ENCODE measurements at places on chromosomes 6 and 20.

DNA sequence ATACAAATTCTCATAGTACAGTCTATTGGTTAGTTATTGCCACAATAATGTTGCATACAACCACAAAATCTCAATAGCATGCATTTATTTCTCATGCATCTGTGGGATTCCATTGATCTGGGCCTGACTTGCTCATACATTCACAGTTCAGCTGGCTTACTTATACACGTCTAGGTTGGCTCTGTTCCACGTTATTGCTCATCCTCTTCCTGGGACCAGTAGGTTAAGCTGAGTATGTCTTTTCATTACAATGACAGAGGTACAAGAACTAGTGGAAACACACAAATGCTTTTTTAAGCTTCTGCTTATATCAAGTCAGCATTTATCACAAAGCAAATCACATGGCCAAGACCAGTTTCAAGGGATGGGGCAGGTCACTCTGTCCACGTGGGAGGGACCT is 485.3 kb upstream of the BTBD3 start:
- DNase-seq = no peak

- DNase-seq = no peak
These were observed 4.4 kb downstream of the PI16 start for GRCh38 chr6:36958775-36959554.

DNA sequence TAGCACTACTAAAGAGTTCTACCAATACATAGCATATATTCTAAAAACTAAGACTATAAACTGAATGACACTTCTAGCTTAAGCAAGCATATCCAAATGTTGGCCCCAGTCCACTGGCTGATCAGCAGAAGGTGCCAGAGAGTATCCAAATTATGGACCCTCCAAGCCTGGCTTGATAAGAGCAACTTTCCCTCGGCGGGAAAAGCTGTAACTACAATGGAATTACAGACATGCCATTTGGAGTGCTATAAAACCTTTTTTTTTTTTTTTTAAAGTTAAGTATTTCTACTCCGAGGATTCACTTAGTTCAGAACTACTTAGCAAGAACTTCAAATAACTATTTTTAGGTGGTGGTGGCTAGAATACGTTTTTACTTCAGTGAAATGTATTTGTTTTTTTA is 94.6 kb downstream of the EPB41L2 start:
- no peak for DNase-seq

- no peak for DNase-seq
These were observed 527.8 kb downstream of the RFPL4B start for GRCh38 chr6:112874881-112875280.

GRCh38 chr20:47355489-47356219 is 845 bp downstream of the ZMYND8 start:
- no peak for DNase-seq

DNA sequence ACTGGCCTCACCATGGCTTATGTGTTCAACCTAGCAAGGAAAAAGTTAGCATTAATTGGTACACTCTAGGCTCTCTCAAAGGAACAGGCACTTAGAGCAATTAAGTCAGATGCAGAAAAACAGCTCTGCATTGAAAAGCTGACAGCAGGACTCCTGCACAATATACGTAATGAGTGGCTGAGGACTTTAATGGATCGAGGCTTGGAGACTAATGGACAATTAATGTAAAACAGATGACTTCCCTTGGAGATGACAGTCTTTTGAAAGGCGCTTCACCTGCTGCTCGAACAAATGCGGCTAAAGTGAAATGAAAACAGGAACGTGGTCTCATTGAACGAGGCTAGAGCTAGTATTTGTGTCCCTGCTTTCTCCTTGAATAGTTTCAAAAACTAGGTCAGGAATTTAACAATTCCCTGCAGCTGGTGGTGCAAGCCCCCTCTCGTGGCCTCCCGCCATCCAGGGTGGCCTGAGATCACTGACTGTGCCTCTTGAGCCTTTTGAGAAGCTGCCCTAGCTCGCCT is 137.1 kb downstream of the ELOVL4 start:
- DNase-seq = no peak

DNA sequence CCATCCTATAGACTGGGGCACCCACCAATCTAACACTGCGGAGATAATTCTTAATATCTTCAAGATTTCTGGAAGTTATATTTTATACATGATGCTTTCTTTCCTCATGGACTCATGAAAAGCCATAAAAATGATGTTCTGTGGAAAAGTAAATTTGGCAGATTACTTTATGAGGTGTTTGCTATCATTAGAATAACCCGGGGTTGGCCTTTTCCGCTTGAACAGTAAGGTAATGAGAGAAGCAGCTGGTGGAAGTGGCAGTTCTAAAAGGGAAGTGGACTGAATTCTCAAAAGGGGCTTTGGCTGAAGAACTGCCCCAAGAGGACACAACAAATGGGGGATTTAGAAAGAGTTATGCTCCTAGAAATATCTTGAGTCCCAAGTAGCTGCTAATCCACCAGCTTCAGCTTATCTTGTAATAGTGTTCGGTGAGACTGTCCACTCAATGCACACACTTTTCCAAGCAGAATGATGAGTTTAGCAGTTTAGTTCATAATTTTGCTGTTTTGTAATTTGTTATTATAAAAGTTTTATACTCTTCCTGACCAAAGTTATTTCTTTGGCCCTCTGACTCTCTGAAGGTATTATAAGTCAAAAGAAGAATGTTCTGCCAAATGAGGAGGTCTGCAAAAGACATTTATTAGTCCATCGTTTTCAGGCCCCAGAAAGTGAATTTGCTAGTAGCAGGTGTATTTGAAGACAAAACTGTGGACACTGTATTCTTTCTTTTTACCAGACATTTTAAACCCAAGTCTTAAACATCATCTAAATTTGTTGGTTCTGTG is 2.9 kb downstream of the ISM1 start:
- DNase-seq = no peak

DNA sequence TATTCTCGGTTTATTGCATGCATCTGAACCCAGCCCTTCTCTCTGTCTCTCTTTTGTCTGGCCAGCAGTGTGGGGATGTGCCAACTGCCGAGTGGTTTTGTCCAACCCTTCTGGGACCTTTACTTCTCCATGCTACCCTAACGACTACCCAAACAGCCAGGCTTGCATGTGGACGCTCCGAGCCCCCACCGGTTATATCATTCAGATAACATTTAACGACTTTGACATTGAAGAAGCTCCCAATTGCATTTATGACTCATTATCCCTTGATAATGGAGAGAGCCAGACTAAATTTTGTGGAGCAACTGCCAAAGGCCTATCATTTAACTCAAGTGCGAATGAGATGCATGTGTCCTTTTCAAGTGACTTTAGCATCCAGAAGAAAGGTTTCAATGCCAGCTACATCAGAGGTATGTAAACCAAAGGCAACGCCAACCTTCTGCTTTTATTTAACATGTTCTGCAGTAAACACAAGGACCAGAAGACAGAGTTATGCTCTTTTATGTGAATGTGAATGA is 65.8 kb downstream of the ADGRG6 start:
- DNase-seq = no peak

DNA sequence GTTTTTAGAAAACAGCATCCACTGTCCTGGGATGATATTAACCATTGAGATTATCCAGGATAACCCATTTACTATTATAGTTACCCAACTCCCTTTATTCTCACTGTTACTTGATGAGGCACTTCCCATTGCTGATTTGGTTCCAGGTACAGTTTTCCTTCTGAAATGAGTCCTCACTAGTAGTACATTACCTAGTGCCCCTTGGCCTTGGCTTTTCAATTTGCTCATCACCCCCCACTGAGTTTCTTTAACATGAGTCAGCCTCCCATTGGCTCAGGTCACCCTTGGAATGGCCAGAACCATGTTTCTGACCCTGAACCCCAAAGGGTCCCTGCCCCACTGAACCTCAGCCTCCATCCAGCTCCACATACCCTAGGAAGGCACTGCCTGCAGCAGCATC is 28.4 kb downstream of the MDGA1 start:
- no peak for DNase-seq

GRCh38 chr20:12829170-12829569 is 179.6 kb upstream of the SPTLC3 start:
- DNase-seq = no peak

GRCh38 chr6:119077643-119078375 is 655 bp downstream of the FAM184A start:
- no peak for DNase-seq

DNA sequence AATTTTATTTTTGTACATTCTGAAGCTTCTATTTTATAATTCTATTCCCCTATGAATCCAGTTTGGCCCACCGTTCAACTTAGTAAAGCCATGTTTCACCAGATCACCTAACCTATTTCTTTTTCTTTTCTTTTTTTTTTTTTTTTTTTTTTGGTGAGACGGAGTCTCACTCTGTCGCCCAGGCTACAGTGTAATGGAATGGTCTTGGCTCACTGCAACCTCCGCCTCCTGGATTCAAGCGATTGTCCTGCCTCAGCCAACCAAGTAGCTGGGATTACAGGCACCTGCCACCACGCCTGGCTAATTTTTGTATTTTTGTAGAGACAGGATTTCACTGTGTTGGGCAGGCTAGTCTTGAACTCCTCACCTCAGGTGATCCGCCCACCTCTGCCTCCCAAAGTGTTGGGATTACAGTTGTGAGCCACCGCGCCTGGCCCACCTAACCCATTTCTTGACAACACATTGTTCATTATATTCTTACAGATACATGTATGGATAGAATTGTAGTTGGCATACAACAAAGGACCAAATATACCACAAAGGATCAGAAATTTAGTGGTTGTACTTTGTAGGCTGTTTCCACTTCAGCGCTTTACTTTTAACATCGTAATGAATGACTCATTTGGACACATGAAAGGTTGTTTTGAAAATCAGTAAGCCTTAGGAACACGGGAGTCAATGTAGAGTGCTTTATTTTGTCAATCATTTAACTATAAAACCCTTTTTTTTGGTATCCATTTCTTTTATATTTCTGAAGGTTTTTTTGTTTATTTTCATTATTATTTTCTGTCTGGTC is 63.2 kb downstream of the GJA1 start:
- no peak for DNase-seq

DNA sequence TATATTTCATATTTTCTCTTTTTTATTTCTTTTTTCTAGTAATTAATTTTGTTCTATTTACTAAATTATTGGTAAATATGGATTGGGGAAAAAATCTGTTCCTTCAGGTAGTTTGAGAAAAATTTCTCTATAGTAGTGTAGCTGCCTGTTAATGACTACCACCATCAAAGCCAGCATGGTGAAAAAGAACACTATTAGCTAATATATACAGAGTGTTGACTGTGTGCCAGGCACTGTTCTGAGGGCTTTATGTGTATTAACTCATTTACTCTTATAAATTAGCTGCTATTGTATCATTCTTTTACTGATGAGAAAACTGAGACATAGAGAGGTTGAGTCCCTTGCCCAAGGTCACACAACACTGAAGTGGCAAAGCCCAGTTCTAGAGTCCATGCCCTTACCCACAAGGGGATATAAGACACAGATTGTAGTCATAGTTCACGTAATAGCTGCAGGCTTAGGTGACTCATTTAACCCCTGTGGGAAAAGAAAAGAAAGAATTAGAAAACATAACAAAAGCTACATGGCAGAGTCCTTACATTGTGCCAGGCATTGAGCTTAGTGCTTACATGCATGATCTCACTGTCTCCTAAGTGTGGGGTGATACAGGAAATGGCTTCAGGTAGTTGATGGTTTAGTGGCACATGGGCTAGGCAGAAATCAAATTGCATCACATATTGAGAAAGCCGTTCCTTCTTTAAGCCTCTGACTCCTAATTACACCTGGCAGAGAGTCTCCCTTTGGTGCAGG is 12.2 kb upstream of the AKIRIN2 start:
- DNase-seq = no peak

DNA sequence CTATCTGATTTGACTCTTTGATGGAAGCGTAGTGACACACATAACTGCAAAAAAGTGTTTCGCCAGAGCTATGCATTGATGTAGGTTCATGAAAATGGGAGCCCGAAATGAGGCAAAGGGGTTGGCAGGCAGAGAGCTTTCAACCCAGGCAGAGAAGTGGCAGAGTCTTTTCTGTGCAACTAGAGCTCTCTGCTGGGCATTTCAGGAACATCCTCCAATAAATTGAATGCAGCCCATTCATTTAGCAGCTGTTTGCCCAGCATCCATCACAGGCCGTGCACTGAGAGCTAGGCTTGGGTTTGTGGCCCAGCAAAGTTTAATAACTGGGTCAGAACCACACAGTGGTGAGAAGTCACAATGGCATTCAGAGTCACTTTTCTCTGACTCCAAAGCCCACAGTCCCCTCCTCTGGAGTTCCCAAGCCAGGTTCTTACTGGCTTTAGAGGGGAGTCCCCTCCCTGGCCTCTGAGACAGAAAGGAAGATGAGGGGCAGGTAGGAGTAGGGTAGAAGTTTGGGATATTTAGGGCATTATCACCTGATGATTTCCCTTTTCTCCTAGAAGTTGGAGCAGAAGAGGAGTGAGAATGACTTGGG is 31.8 kb upstream of the ELMO2 start:
- no peak for DNase-seq

GRCh38 chr6:102389994-102390393 is 996.5 kb downstream of the GRIK2 start:
- no peak for DNase-seq

GRCh38 chr6:14501240-14501639 is 383.7 kb downstream of the CD83 start:
- no peak for DNase-seq

DNA sequence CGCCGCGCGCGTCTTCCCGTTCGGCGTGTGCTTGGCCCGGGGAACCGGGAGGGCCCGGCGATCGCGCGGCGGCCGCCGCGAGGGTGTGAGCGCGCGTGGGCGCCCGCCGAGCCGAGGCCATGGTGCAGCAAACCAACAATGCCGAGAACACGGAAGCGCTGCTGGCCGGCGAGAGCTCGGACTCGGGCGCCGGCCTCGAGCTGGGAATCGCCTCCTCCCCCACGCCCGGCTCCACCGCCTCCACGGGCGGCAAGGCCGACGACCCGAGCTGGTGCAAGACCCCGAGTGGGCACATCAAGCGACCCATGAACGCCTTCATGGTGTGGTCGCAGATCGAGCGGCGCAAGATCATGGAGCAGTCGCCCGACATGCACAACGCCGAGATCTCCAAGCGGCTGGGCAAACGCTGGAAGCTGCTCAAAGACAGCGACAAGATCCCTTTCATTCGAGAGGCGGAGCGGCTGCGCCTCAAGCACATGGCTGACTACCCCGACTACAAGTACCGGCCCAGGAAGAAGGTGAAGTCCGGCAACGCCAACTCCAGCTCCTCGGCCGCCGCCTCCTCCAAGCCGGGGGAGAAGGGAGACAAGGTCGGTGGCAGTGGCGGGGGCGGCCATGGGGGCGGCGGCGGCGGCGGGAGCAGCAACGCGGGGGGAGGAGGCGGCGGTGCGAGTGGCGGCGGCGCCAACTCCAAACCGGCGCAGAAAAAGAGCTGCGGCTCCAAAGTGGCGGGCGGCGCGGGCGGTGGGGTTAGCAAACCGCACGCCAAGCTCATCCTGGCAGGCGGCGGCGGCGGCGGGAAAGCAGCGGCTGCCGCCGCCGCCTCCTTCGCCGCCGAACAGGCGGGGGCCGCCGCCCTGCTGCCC is 1.1 kb downstream of the SOX4 start:
- DNase-seq = no peak

DNA sequence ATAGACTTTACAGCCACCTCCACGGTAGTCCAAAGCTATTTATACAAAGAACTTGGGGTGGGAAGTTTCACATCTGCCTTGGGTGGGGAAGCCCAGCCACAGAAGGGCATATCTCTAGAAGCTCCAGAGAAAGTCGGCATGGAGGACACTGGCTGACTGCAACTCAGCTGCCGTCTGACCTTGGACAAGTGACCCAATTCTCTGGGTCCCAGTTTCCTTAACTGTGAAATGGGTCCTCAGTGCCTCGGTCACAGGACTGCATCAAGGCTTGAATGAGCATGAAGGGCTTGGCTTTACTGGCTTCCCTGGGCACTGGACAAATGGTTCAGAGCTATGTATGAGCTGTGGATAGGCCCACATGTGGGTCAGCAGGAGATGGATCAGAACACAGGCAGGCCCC is 58.6 kb downstream of the NOL4L start:
- DNase-seq = no peak

Data from activated naive CD8-positive, alpha-beta T cell treated with anti-CD3 and anti-CD28 coated beads, Interleukin-2, amount 50 U/mL, for 16 hours (primary cell).